ENCODE measurements at places on chromosomes 16 and 17.

DNA sequence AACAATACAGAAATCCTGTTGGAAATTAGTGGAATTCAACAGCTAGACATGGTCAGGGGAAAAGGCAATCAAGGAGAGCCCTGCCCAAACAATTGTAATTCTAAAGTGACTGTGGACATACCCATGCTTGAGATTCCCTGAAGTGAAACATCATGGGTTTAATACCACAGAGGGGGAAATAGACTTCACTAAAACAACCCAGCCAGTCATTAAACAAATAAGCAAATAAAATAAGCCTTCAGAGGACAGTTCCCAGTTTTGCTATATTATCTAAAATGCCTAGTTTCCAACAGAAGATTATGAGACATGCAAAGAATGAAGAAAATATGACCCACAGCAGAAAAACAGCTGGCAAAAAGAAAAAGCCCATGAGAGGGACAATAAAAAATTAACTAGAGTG is 376.3 kb downstream of the CDH8 start:
- DNase-seq, result no peak

GRCh38 chr17:56694825-56695224 is 101.3 kb downstream of the NOG start:
- no peak for DNase-seq

- no peak for DNase-seq
Observed at GRCh38 chr17:17027442-17028058, 14.7 kb upstream of the MPRIP start.

GRCh38 chr16:57305159-57305811 is 20.8 kb upstream of the PLLP start:
- no peak for DNase-seq

GRCh38 chr17:18184143-18185031 is 759 bp downstream of the ALKBH5 start:
- DNase-seq, result no peak

- DNase-seq, result no peak
Observed at GRCh38 chr17:21173543-21173942, 40.4 kb downstream of the TMEM11 start.

DNA sequence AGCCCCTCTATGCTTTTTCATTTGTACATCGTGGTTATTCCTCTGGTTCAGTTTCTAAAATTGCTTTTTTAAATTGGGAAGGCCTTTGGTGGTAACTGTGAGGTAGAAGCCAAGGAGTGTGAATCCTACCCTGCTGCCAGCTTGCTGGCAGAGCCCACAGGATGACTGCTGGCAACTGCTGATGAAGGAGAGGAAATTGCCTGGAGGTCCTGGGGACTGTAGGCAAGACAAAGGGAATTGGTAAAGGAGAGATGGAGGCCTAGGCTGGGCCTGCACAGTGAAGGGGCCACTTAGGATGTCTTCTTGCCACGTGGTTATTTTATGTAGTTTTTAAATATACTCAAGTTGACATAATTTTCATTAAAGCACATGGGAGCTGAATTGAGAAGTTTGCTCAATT is 15.8 kb downstream of the C17orf58 start:
- no peak for DNase-seq

GRCh38 chr16:48592839-48593429 is 17.0 kb downstream of the N4BP1 start:
- DNase-seq, result peak; percentile 24

GRCh38 chr17:54900457-54901229 is at the start of gene TOM1L1:
TOM1L1 (plus strand) TSS chr17:54900852; CDS start chr17:54900866, 14 bp downstream.
- DNase-seq, result peak; percentile 97

DNA sequence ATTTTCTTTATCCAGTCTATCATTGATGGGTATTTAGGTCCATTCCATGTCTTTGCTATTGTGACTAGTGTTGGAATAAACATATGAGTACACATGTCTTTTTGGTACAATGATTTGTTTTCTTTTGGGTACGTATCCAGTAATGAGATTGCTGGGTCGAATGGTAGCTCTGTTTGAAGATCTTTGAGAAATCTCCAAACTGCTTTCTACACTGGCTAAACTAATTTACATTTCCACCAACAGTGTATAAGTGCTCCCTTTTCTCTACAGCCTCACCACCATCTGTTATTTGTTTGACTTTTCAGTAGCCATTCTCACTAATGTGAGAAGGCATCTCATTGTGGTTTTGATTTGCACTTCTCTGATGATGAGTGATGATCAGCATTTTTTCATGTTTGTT is 103.7 kb downstream of the GOSR1 start:
- no peak for DNase-seq

DNA sequence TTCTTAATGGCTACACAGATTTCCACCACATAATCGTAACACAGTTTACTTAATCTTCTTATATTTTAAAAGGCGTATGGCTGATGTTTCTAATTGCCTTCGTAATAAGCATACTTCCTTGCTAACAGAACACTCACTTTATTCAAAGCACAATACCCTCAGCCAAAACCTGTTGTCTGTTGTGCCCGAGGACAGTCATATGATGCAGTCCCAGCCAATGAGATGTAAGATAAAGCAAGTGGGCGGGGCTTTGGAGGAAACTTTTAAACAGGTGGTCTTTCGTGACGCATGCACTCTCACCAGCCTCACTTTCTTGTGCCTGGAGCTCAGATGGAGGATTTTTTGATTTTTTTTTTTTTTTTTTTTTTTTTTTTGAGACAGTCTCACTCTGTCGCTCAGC is 174.1 kb downstream of the ZFHX3 start:
- DNase-seq, result peak; percentile 4

DNA sequence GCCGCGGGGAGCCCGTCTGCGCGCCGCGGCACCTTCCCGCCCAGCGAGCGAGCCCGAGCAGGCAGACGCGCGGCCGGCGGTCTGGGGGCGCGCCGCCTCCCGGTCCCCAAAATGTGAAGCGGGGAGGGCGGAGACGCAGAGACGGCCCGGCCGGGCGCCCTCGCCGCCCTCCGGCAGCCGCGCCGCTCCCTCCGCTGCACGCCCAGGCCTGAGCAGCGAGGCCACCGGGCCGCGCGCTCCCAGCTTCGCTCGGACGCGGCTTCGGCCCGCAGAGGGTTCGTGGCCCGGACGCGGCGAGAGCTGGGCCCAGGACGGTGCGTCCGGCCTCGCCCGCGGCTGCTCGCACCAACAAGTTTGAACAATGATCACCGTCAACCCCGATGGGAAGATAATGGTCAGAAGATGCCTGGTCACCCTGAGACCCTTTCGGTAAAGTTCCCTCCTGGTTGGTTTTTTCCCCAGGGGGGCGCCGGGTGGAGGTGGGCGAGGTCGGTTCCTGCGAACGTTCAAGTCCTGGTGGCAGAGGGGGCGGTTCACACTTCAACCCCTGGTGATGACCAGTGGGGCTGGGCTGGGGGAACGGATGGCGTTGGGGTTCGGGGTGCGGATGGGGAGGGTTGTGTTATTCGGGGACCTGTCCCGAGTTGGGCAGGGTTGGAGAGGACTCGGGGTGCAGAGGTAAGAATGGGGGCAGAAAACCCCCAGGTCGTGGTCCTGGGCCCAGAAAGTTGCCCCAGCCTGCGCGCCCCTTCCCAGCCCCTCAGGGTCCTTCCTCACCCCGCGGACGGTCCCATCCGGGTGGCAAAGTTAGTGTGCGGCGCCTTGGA is 678 bp downstream of the MGAT5B start:
- peak; percentile 69 for DNase-seq

DNA sequence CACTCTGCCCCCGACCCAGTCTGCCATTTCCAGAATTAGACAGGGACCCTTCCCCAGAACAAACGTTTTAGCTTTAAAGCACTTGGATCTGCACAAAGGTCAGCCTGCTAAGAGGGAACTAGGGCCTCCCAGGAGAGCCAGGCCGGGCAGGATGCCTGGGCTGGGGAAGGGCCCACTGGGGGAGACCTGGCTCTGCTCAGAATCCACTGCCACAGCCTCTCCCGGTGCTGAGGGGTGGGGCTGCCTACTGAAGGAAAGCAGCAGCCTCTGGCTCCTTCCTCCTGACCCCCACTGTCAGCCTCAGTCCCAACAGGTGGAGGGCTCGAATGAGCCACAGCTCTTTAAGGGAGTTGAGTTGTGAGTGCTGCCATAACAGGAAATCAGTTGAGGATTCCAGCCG is 1.7 kb downstream of the YBX2 start:
- no peak for DNase-seq

- DNase-seq, result no peak
Observed at GRCh38 chr17:41486809-41487530, 2.7 kb downstream of the KRT36 start.

- no peak for DNase-seq
Observed at GRCh38 chr17:74351552-74352210, 10.0 kb downstream of the BTBD17 start.

- DNase-seq, result no peak
Observed at GRCh38 chr16:56547120-56547948, 17.5 kb upstream of the MT4 start.

DNA sequence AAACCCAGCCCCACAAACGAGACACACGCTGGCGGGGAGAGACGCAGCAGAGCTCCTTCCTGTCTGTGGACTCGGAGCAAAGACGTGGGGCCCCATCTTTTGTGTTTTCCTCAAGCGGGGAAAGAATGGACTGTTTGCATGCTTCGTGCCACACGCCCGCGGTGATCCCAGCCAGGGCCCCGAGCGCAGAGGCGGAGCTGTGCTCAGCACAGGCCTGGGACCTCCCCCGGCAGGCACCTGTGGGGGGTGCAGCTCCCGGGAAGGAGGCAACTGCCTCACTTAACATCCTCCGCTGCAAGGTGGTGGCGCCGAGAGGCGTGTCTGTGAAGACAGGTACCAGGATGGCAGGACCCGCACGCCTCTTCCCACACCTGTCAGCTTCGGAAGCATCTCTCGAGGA is 19.1 kb downstream of the TRARG1 start:
- DNase-seq, result no peak

Data from T47D (cell line).